ENCODE measurements at places on chromosomes 7 and 10. TPM values are rescaled to one million over a fixed set of nuclear protein-coding genes. Genes with fewer than 3 reads are reported as not detected.

DNA sequence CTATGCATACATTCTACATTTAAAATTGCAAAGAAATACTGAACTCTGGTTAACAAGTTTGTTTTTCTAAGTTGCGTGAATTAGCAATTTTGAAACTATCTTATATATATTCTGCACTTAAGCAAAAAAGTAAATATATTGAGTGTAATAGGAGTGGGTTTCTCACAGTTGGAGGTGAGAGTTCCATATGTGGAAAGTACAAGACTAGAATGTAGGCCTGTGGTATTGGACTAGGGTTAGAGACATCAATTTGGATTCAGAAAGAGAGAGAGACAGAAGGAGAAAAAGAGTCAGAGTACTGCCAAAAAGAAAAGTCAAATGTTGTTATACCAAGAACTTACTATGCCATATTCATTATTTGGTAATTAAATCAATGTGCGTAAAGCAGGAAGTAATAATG, 47.3 kb upstream of the ITGB8 start:
- no peak for DNase-seq

DNA sequence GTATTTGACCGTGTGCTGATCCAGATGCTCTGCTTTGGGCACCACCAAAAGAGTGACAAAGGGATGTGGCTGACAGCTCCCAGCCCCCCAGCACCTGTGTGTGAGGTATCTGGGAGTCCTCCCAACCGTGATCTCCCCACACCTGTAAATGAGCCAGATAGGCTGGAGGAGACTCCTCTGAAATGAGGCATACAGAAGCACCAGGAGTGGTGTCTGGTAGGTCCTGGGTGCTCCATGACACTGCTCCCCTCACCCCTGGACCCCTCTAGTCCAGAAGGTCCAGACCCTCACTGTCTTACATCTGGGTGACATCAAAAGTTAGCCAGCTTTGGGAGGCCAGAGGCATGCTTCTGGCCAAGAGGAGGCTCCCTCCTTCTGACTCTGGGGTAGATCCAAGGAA, 20.0 kb upstream of the DRGX start:
- no peak for DNase-seq

DNA sequence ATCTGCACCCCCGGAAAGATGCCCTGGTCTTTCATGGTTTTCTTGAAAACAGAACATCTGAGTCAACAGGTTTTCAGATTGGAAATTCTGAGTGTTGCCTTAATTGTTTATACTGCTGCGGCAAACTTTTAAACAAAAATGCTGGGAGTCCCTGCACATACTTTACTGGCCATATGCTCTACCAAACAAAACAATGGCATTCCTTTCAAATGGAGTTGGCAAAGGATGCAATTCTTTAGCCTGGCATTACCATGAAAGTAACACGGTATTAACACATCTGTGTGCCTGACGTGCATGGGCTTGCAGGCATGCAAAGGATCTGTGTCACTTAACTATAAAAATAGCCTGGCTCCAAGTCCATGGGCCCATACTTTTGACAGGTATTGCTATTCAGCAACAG, 4.2 kb downstream of the INHBA start:
- DNase-seq, result no peak

DNA sequence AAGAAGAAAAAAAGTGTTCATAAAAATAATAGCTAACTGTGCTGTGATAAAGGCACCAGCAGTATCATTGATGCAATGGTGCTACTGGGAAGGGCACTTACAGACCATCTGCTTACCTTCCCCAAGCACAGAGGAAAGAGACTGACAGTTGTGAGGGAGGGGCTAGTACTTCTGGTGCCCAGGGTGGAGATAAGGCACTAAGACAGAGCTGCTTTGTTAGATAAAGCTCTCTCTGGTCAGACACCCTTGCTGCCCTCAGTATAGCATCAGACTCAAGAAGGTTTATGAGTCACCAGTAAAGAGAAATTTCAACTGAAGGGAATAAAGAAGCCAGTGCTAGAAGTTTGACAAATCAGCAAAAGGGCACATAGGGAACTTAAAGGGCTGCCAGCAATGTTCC, 325.6 kb downstream of the HPSE2 start:
- no peak for DNase-seq

The AEBP1 gene
- 23.1 TPM for polyA plus RNA-seq

The RNF32 gene
- polyA plus RNA-seq, result 3.7 TPM

The ZNF25 gene
- 7.0 TPM for polyA plus RNA-seq

The VIPR2 gene
- 1.4 TPM for polyA plus RNA-seq

The AKR1C3 gene
- 4.1 TPM for polyA plus RNA-seq

DNA sequence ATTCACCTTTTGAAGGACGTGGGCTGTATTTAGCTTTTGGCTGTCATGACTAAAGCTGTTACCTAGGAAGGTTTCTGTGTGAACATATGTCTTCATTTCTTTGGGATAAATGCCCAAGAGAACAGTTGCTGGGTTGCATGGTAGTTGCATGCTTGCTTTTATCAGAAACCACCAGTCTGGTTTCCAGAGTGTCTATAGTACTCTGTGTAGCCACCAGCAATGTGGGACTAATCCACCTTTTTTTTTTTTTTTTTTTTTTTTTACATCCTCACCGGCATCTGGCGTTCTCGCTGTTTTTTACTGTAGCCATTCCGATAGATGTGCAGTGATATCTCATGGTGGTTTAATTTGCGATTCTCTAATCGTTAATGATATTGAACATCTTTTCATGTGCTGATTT, 297.8 kb downstream of the SDK1 start:
- DNase-seq, result no peak

The BTBD16 gene
- 0.79 TPM for polyA plus RNA-seq

The CRTAC1 gene
- 2.5 TPM for polyA plus RNA-seq

GRCh38 chr10:124918906-124919305, 23.0 kb upstream of the ZRANB1 start:
- peak; percentile 14 for DNase-seq

- DNase-seq, result peak; percentile 17
Measured at GRCh38 chr10:86413046-86413728, 46.6 kb upstream of the GRID1 start.

DNA sequence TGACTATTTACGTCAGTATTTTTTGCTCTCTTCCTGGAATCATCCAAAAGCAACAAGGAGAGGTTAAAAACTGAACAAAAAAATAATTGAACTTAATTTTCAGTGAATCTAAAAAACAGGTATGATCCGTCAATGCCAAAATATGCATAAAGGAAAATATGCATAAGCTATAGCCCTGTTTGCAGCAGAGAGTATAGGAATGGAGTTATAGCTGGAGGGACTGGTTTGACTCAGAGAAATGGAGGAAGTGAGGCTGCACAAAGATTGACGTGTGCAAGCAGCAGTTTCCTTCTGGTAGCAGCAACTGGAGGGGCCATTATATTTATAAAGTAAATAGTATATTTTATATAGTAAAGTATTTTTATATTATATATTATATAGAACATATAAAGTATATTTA, 37.1 kb downstream of the GNG11 start:
- DNase-seq, result no peak

The SCIN gene
- 4.3 TPM for polyA plus RNA-seq

GRCh38 chr10:25125201-25125611, 49.6 kb upstream of the GPR158 start:
- no peak for DNase-seq

- no peak for DNase-seq
Measured at GRCh38 chr7:77757589-77757988, 40.6 kb downstream of the TMEM60 start.

DNA sequence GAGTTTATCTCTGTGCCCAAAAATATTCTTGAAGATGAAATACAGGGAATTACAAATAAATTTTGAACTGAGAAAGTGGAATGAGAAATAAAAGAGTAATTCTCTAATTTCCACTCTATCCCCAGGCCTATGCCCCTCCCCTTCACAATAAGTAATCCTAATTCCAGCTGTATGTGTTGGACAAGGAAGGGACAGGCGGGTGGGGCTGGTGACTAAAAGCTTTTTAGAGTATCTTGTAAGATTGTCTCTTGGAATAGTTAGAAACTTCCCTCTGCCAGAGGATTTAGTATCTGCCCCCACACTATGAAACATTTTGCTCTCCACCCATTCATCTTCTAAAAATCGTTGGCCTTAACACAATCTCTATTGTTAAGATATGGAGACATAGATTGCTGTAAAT, 199.2 kb downstream of the MBL2 start:
- no peak for DNase-seq

GRCh38 chr7:77544518-77544917, 7.4 kb downstream of the PTPN12 start:
- no peak for DNase-seq

GRCh38 chr7:74233655-74234285, 20.4 kb downstream of the RFC2 start:
- DNase-seq, result no peak

DNA sequence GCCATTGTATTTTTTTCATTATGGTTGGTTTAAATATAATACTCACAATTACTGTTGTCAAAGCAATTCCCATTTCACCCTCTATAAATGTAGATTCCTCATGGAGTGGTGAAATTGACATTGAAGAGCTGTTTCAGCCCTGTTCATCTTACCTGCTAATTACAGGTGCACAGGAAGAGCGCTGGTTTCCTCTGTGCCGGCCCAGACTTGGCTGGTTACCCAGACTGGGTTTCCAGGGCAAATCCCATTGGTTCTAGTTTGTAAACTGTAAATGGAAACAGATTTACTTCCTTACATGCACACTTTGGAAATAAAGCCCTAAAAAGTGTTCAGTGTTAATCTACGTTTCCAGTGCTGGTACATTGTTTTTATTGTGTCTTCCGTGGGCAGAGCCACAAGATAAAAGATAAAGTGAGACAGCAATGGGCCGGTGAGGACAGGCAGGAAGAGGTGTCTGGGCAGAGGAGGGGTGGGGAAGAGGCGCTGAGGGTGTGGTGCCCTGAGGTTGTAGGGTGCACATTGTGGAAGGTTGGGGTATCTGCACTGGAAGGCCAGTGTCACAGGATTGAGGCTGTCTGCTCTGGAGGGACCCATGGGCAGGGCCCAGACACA, 71.6 kb upstream of the ZPBP start:
- no peak for DNase-seq

- DNase-seq, result no peak
Measured at GRCh38 chr10:122624546-122624945, 64.0 kb downstream of the DMBT1 start.

GRCh38 chr10:115503546-115503945, 410.4 kb downstream of the ATRNL1 start:
- no peak for DNase-seq

DNA sequence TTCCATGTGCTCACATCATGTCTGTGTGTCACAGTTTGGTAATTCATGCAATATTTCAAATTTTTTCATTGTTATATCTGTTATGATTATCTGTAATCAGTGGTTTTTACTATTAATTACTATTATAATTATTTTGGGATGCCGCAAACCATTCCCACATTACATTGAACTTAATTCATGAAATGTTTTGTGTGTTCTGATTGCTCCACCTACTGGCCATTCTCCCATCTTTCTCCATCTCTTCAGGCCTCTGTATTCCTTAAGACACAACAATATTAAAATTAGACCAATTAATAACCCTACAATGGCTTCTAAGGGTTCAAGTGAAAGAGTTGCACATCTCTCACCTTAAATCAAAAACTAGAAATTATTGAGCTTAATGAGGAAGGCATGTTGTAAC, 398.5 kb downstream of the PCDH15 start:
- DNase-seq, result peak; percentile 2

DNA sequence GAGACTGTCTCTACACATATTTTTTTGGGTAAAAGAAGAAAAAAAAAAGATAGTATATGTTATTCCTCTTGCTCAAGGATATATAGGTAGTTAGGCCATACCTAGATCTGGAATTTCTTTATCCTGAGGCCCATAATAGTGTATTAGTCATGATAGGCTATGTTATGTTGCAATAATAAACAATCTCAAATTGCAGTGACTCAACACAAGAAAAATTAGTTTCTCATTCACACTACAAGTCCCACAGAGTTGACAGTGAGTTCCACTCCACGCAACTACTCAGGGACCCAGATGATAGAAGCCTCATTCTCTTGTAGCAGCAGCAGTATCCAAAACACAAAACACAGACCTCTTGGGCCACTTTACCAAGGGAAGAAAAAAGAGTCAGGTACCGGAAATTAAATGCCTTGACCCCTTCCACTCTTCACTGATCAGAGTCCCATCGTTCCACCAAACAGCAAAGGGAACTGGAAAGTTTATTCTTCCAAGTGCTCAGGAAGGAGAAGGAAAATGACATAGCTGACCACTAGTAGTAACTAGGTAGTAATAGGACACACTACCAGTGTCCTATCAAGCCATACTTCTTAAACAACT, 7.4 kb upstream of the C10orf67 start:
- DNase-seq, result no peak

DNA sequence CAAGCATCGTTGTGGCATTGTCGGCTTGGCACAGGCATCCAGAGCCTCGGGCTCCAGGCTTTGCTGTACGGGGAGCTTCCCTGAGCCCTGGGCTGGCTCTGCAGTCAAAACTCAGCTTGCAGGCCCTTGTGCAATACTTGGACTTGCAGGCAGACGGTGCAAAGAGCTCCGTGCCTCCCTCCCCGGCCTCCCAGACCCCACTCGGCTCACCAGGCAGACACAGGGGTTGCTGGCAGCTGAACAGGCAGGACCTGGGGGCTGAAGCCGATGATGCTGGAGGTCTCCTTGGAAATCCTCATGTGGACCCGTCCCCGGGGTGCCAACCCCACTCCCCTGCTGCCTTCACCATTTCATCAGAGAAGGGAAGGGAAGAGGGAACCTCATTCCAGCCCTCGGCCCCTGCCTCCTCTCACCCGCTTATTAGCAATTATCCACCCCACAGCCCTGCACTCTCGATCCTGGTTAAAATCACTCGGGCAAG, 59.6 kb upstream of the GNA12 start:
- DNase-seq, result no peak

DNA sequence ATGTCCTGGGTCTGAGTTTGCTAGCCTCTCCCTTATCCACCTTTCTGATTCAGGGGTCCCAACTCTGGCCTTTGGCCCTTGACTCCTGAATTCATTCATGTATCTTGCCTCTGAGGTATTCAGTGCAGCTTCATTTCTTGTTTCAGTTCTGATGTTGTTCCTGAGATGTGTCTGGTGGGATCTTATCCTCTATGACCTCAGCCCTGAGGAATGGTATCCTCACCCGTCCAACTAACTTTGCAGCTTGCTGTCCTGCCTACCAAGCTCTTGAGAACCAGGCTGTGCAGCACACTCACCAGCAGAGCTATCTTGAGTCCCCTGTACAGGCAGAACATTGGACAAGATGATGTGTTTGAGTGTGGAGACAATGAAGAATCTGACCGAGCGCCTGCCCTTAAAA, 13.8 kb downstream of the SUFU start:
- DNase-seq, result no peak

DNA sequence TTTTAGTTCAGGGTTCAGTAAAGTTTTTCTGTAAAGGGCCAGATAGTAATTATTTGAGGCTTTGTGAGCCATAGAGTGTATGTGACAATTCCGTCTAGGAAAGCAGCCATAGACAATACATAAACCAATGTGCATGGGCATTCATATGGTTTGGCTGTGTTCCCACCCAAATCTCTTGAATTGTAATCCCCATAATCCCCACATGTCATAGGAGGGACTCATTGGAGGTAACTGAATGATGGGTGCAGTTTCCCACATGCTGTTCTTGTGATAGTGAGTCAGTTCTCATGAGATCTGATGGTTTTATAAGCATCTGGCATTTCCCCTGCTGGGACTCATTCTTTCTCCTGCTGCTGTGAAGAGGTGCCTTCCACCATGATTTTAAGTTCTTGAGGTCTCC, 29.9 kb downstream of the SEC61G start:
- DNase-seq, result no peak

GRCh38 chr7:70092314-70093204, 494.3 kb downstream of the AUTS2 start:
- DNase-seq, result peak; percentile 30

The ZPBP gene
- polyA plus RNA-seq, result 0.06 TPM

Measured in large intestine (tissue), 12 donors.